ENCODE measurements at places on chromosomes 5 and 9. TPM values are rescaled to one million over a fixed set of nuclear protein-coding genes. Genes with fewer than 3 reads are reported as not detected.

Gene TMEM215
- 0.33 TPM for total RNA-seq

Gene SLC36A3
- total RNA-seq = not detected

Gene MARCOL
- not detected for total RNA-seq

Gene SHLD3
- total RNA-seq = 7.7 TPM

Gene RHOBTB3
- 120 TPM for total RNA-seq

Gene LCNL1
- not detected for total RNA-seq

Gene SFXN1
- total RNA-seq = 139 TPM

Gene AFF4
- 25.0 TPM for total RNA-seq

Gene LRRTM2
- total RNA-seq = 0.51 TPM

Gene IFNA2
- total RNA-seq = not detected

Gene TRPM6
- total RNA-seq = 0.11 TPM

Gene SLC4A9
- not detected for total RNA-seq

Gene SH3TC2
- 0.30 TPM for total RNA-seq

Gene SLC45A2
- total RNA-seq = not detected

Gene FOXD4L4
- 0.34 TPM for total RNA-seq

Gene NINJ1
- total RNA-seq = 18.2 TPM

Gene CDO1
- total RNA-seq = 10.7 TPM

All from Daoy (cell line).